ENCODE measurements at places on chromosomes 7 and 10.

- no peak for DNase-seq
Observed at GRCh38 chr7:126979722-126980121, 273.0 kb downstream of the GRM8 start.

DNA sequence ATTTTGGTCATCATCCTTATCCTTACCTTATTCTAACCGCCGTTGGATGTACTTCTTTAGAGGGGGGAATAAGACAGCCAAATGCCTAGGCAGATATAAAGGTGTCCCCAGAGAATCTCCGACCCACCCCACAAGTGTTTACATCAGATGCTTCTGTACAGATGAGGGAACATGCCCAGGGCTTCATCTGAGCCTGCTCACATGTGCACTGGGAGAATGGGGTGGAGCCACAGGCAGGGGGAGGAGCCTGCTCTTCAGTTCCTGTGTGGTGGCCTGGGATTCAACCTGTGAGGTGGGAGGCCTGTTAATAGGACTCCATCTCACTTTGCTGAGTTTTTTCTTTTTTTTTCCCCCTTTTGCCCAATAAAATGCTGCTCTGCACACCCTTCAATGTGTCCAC is 27.6 kb upstream of the OPTN start:
- DNase-seq = no peak

DNA sequence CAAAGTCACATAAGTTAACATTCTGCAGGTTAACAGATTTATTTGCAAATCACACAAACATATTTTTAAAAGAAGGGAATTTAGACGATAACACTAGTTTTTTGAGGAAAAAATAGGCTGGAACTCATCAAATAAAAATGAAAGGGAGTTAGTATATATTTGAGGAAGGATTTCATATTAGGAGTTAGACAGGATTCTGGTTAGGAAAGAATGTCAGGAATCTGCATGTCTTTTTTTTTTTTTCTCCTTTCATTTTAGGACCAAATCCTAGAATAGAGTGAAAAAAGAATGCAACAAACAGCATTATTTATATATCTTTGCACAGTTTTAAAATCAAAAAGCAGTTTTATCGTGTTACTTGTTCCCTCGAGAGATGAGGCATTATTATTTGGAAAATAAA is 8.9 kb upstream of the TRDMT1 start:
- DNase-seq = no peak

GRCh38 chr10:35517431-35518181 is 87.5 kb upstream of the GJD4 start:
- DNase-seq = peak; percentile 34

- no peak for DNase-seq
Observed at GRCh38 chr10:117444497-117445040, 69.3 kb upstream of the PDZD8 start.

- DNase-seq = no peak
Observed at GRCh38 chr7:45999541-45999940, 78.5 kb upstream of the IGFBP3 start.

GRCh38 chr10:6216916-6217315 is 14.2 kb downstream of the PFKFB3 start:
- no peak for DNase-seq
